ENCODE measurements at places on chromosomes 12 and 14. TPM values are rescaled to one million over a fixed set of nuclear protein-coding genes. Genes with fewer than 3 reads are reported as not detected.

Gene ASCL1
- polyA plus RNA-seq, result not detected

DNA sequence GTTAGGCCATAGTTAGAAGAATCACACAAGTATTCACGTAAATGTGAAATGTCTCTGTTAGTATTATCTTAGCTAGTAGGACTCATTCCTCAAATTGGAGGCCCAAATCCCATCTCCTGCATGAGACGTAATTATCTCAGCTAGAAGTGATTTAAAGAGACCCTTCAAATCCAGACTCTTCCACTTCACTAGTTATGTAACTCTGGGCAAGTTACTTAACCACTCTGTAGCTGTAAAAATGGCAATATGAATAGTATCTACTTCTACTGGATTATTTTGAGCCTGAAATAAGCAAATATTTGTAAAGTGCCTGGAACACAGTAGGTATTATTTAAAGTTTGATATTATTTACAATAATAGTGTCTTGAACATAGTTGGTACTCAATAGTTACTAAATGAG lies 28.4 kb upstream of the CDKL1 start:
- DNase-seq, result no peak

DNA sequence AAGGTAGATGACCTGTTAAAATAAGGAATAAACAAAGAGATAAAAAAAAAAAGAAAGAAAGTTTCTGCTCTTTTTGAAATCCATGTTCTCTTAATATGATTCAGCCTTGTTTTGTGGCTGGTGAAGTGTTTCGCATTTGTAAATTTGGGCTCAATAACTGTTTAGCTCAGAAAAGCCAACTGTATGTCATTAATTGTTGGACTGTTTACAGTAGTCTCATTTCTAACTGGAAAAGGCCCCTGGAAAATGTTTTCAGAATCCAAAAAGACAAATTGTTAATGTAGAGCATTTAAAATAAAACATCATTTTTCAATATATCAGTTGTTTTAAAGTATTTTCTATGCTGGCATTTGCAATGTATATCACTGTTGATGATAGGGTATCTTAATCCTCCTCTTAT lies 47.4 kb upstream of the DYRK2 start:
- no peak for DNase-seq

Gene OVCH1
- not detected for polyA plus RNA-seq

Measured in CD14-positive monocyte (primary cell).